ENCODE measurements at places on chromosomes 11 and 22.

DNA sequence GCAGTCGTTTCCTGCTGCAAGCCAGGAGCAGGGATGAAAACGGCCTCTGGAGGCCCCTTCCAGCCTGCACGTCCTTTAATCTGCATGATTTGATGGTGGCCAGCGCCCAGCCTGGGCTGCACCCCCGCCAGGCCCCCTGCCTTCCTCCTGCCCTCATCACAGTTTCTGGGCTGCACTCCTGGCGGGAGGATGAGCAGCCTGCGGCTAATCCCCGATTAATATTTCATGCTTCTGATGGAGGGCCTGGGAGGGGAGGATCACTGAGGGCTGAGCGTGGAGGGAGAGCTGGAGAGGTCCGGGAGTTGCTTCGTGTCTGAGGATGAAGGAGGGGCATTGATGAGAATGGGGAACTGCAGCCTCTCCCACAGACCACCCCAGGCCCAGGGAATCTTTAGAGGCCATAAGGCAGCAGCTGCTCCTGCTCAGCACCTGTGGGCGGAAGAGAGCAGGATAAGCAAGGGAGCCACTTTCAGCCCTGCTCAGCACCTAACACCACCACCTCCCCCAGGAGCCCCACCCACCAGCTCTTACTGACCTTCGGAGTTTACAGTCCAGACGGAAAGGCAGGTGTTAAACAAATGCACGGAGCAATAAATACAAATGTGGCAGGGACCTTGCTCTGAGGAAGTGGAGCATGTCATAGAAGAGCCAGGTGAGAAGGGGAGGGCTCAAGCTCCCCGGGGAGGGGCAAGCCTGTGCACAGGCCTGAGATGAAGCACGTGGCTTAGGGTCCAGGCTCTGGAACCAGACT, 135.0 kb upstream of the NECTIN1 start:
- DNase-seq = no peak

DNA sequence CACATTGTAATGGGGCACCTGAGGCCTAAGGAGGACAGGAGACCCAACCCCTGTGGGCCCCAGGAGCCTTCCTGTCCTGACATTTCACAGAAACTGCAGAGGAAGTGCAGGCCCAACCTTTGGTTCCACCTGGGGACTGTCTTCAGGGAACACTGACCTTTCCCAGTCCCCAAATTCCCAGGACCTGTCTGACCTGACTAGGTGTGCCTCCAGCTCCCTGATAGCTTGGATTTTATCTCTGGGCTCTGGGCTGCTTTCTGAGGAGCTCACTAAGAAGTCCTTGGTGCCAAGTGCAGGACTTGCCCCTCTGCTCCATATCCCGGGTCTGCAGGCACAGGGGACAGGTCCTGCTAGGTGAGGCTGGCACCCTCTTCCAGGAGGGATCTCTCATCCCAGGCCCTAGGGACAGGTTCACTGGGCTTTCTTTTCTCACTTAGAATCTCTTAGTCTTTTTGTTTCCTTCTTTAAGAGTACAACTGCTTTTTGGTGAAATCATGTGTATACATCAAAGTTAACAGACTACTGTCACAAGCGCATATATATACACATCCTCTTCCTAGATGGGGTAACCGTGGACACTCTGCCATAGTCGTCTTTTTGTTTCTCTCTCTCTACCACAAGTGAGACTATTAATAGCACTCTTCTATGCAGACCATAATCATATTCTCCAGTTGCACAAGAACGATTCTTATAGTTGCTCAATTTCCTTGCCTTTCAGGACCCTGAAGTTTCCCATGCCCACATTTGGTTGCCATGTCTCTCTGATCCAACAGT, 72.0 kb upstream of the IGLL5 start:
- no peak for DNase-seq

DNA sequence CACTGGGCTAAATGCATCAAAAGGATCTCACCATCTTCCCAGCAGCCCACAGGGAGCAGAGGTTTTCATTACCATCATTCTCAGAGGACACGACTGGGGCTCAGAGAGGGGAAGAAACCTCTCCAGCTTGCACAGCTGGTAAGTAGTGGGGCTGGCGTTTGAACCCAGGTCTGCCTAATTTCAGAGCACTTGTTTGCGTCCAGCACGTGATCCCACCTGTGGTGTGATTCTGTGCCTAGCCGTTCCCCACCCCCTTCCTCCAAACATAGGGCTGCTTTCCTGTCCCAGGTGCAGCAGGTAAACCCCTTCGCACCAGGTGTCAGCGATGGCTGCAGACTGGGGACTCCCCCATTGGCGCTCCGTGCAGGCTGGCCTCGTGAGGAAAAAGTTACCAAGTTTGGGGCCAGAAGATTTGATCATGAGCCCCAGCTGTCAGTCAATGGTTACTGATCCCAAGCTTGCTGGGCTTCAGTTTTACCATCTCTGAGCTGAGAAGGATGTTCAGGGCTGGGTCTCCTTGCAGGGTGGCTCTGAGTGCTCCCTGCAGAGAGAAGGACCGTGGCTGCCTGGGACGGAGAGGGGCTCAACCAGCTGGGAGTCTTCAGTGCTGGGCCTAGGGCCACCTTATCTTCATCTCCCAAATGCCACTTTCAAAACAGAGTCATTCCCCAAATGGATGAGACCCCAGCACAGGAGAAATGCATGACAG, 445.6 kb downstream of the TBC1D22A start:
- DNase-seq = no peak

- DNase-seq = no peak
These were observed 11.9 kb downstream of the TMEM41B start for GRCh38 chr11:9302448-9302847.

DNA sequence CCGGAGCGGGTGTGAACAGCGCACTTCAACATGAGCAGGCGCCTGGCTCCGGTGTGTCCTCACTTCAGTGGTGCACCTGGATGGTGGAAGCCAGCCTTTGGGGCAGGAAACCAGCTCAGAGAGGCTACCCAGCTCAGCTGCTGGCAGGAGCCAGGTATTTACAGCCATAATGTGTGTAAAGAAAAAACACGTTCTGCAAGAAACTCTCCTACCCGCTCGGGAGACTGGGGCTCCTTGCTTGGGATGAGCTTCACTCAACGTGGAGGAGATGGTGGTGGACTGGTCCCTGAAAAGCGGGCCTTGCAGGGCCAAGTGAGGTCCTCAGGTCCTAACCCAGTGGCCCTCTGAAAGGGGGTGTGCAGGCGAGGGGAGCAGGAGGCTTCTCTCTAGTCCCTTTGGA, 7.5 kb downstream of the MCAM start:
- DNase-seq = no peak

GRCh38 chr11:58807343-58807742, 37.2 kb downstream of the GLYATL2 start:
- no peak for DNase-seq

DNA sequence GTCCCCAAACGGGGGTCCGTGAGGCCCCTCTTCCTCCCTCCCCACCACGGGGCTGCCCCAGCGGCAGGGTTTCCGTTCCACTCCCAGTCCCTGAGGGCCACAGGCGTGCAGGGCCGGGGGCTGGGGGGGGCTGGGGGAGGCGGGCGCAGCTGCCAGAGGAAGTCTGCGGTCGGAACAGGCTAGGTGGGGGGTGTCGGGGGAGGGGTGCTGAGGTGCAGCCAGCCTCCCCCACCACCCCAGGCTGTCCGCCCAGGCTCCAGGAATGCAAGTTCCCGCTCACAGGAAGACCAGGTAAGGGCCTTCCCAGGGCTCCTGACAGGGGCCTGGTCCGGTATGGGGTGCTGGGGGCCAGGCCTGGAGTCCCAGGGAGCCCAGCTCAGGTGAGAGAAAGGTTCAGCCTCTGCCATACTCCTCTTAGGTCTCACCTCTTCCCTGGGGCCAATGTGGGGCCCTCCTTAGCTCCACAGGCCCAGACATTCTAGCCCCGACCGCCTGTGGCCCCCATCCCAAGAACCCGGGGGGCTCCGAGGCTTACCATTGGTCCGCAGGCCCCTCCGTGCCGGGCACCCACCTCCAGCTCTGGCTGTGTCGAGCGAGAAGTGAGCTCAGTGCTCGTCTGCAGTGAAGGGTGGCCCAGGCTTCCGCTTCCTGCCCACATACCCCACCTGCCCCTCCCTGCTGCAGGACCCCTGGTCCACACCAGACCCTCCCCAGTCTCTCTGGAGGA, at the start of gene PTPRCAP:
TSS of gene PTPRCAP (minus strand) at position 601 of the 727 bp plus-strand sequence. CDS start at position 538, 63 bp downstream.
- peak; percentile 43 for DNase-seq
